ENCODE measurements at places on chromosomes 2 and 18. TPM values are rescaled to one million over a fixed set of nuclear protein-coding genes. Genes with fewer than 3 reads are reported as not detected.

HRH4 gene
- polyA plus RNA-seq, result 0.19 TPM

NYAP2 gene
- polyA plus RNA-seq, result 0.21 TPM

ANKRD30B gene
- polyA plus RNA-seq, result not detected

RUFY4 gene
- 0.57 TPM for polyA plus RNA-seq

ST3GAL5 gene
- 57.7 TPM for polyA plus RNA-seq

GRCh38 chr18:50926521-50926920 lies 41.3 kb upstream of the ELAC1 start:
- DNase-seq, result no peak

GRCh38 chr2:235774153-235774870 lies 280.5 kb downstream of the AGAP1 start:
- no peak for DNase-seq

DNA sequence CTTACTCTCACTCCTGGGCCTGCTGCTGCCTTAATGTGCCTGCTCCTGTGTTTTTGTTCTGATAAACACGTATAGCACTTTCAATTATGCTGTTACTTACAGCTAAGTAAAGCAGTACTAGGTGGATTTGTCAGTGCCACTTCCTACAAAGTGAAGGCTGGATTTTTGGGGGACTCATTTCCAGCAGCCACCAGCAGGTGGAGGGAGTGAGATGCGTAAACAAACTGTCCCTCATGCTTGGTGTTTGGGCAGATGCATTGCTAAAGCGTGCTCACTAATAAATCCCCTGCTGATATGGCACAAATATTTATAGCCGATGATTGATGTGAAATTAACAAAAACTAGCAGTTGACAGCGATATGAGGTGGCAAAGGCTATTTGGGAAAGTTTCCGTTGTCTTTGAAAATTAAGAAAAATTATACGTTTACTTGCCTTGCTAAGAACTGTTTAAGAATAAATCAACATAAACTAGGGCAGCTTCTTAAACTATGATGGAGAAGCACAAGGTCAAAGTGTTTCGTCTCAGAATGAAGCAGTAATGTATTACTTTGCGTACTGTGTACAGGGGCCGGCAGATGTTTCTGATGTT lies 101.7 kb downstream of the AGAP1 start:
- peak; percentile 86 for DNase-seq

DNA sequence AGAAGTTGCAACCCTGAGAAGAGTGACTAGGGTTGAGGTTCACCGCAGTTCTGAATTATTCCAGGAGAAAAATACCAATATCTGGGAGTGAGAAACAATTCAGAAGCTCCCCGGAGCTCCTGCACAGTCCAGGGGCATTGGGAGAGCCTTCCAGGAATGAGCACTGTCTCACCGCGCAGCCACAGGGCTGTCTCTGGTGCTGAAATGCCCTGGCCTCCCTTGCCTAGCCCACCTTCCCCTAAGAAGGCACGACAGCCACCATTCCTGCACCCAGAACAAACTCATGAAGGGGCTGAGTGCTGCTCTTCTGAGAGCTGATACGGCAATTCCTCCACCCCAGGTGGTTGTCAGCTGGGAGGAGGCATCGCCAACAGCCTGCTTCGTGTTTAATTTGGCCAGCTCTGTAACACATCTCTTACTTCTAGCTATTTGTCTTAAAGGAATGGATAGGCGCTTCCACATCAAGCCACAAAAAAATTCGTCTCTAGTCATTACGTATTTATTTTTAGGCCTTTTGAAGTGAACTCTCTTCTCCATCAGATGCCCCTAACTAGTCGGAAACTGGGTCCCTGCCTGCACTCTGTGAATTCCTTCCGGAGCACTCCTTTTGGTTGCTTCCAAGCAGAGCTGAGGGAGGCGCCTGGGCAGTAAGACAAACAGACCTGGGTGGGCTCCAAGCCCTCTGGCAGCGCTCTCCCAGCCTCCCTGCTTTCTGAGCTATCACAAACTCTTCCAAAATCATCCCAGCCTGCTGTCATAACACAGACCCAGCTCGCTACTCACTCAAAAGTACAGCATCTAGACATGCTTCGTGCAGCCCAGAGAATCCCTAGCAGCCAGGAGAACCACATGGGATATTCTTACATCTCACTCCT lies 120.5 kb upstream of the CCDC68 start:
- peak; percentile 82 for DNase-seq

- no peak for DNase-seq
Measured at GRCh38 chr2:214401580-214401979, 9.3 kb upstream of the VWC2L start.

DNA sequence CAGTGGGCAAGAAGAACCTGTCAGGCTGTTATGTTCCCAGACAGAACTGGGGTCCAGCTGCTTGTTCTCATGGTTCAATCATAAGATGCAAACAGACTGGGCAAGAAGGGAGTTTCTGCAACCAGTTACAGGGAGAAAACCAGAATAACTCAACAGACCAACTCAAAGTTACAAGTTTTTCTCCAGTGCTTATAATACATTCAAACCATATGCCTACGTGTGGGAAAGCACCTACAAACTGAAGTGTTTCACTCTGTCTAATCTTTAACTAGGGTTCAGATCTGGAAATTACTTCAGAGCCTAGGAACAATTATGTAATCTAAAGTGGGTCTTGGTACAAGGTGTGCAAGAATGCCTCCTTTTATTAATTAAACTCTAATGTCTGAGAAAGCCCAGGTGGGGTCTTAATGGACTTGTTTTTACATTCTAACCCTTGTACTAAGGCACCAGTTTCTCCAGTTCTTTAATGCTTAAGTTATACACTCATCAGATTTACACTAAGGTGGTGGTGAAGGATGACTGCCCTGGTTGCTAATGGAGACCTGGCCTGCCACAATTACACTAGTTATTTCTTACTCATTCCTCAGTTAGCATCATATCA lies 951.9 kb downstream of the TSN start:
- DNase-seq, result peak; percentile 76
